ENCODE measurements at places on chromosomes 2 and 18. TPM values are rescaled to one million over a fixed set of nuclear protein-coding genes. Genes with fewer than 3 reads are reported as not detected.

The PSMA8 gene
- not detected for total RNA-seq

The PROKR1 gene
- total RNA-seq = not detected

The IER3IP1 gene
- 20.1 TPM for total RNA-seq

The TCF23 gene
- total RNA-seq = not detected

The DCC gene
- under 0.01 TPM for total RNA-seq

The COL6A3 gene
- 649 TPM for total RNA-seq

The CNTNAP5 gene
- total RNA-seq = not detected

The KIAA2012 gene
- not detected for total RNA-seq

The RTP5 gene
- total RNA-seq = not detected

The LIMS4 gene
- 11.2 TPM for total RNA-seq

The CCDC141 gene
- total RNA-seq = not detected

The NBEAL1 gene
- 7.7 TPM for total RNA-seq

The SERPINB2 gene
- total RNA-seq = 0.47 TPM

The ATL2 gene
- 21.4 TPM for total RNA-seq

The CCDC74A gene
- total RNA-seq = 16.9 TPM

The VPS54 gene
- 15.4 TPM for total RNA-seq

The STPG4 gene
- total RNA-seq = not detected

The PFN4 gene
- 0.68 TPM for total RNA-seq

The CXCR4 gene
- total RNA-seq = 0.47 TPM

The PTPRN gene
- 4.6 TPM for total RNA-seq

The MARCHF7 gene
- total RNA-seq = 61.6 TPM

The ONECUT2 gene
- total RNA-seq = not detected

The BOLL gene
- total RNA-seq = not detected

The AGXT gene
- total RNA-seq = not detected

The LBH gene
- total RNA-seq = 38.1 TPM

The PELI1 gene
- total RNA-seq = 3.3 TPM

The CRYGC gene
- total RNA-seq = not detected

The ERBB4 gene
- total RNA-seq = not detected

The NEU4 gene
- not detected for total RNA-seq

The CD8B2 gene
- total RNA-seq = not detected

The IL36RN gene
- total RNA-seq = not detected

The TMEM247 gene
- not detected for total RNA-seq

The ASB18 gene
- not detected for total RNA-seq
